ENCODE measurements at places on chromosomes 2 and 18.

DNA sequence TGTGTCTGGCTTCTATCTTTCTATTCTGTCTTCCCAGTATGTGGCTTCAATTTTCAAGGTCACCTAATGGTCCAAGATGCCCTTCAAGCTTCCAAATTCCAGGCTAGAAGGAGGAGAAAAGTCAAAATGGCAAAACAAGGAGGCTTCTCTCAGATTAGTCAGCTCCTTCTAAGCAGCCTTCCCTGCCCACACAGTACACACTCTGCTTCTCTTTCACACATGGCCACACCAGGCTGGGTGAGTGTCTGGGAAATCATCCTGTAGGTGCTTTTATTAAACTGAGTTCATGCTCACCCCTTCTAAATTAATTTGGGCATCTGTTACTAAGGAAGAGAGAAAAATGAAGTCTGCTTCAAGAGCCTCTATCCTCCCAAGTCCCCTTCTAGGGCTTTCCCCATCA lies 277.2 kb upstream of the MGAT5 start:
- no peak for DNase-seq

- no peak for DNase-seq
Measured at GRCh38 chr18:3867864-3868311, 417.9 kb downstream of the TGIF1 start.

DNA sequence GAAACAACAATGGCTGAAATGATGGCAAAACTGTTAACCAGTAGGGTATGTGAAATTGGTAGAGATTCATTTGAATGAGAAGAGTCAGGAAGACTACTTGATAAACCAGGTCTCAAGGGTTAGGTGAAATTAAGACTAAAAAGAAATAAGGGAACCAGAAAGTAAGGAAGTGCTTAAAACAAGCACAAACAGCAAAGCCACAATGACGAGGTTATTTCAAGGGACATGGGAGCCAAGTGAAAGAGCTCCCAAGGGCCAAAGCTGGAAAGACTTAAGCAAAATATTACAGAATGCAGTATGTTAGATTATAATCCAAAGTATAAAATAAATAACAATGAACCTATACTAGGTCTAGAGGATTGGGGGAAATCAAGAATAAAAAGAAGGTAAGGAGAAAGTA lies 19.3 kb upstream of the CD302 start:
- DNase-seq: no peak

DNA sequence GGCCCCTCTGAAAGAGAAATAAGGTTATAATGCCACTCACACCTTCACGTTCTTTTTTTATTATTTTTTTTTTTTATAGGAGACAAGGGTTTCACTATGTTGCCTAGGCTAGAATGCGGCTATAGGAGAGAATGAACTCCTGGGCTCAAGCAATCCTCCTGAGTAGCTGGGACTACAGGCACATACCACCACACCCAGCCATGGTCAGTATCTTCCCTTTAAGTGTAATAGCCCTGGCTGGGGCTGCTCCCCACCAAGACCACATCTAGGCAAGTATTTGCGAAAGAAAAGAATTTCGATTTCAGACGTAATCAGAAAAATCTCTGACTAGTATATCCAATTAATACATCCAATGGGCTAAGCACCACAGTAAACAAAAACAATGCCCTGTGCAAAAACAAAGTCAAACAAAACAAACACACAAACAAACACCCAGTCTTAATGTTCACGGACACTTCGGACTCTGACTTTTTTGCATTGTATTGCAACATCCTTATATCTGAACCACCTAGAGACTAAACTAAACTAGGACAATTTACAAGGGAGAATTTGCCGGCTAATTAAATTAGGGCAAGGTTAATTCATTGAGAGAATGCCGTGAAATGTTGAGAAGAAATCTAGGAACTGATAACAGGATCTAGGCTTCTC lies 49.6 kb upstream of the TLK1 start:
- no peak for DNase-seq

DNA sequence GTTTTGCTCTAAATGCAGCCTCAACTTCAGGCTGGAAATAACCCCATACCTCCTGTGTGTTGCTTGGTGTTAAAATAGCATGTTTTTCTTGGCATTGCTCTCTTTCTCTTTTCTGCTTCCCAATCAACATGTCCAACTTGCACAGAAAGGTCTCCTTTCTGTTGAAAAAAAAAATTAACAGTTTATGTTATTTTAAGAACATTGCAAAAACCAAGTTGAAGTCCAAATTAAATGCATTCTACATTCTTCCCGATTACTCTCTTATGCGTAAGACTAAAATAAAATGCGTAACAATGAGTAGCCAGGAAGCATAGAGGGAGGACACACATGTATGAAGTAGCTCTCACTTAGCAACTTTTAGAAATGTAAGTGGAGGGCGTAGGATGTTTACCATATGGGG lies 1406.1 kb upstream of the NXPH2 start:
- no peak for DNase-seq

- DNase-seq: no peak
Measured at GRCh38 chr2:122193622-122194021, 438.2 kb downstream of the TSN start.

GRCh38 chr2:215737477-215737876 lies 275.9 kb downstream of the MREG start:
- no peak for DNase-seq

DNA sequence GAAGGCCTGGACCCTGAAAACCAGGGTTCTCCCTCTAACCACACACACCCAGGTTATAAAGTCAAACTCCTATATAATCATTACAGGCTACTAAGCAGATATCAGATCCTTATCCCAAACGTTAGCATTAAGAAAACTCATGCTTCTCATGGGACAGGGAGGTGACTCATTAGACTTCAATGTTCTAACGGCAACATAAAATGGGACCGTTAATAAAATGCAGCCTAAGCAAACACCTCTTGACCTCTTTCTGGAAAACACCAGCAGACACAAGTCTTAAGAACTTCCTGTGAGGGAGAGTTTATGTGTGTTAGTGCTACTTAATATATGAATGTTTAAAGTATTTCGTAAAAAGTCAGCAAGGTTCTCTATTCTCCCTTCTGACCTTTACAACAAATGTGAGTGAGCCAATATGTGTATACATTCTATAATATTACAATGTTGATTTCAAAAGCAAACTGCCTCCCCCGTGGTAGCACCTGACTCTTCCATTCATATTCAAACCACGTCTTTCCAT lies 31.7 kb downstream of the LPIN2 start:
- DNase-seq: no peak

- peak; percentile 85 for DNase-seq
Measured at GRCh38 chr2:121254748-121255147, 30.3 kb downstream of the TFCP2L1 start.

DNA sequence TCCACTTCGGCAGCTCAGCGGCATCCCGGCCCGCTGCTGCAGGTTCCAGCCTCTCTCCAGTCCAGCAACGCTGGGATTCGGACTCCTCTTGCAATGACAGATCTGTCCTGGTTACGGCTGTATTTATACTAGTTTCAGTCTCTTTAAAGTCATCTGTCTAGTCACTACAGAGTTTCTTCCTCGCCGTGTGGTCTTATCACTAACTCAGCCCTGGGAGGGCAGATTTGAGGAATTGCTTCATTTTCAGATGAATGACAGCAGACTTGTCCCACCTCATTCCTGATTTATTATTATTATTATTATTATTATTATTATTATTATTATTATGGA lies 2.2 kb downstream of the KLHL29 start:
- no peak for DNase-seq

- DNase-seq: no peak
Measured at GRCh38 chr18:29439398-29439797, 1262.5 kb upstream of the CDH2 start.

- DNase-seq: no peak
Measured at GRCh38 chr2:113157897-113158753, 15.6 kb upstream of the PSD4 start.

DNA sequence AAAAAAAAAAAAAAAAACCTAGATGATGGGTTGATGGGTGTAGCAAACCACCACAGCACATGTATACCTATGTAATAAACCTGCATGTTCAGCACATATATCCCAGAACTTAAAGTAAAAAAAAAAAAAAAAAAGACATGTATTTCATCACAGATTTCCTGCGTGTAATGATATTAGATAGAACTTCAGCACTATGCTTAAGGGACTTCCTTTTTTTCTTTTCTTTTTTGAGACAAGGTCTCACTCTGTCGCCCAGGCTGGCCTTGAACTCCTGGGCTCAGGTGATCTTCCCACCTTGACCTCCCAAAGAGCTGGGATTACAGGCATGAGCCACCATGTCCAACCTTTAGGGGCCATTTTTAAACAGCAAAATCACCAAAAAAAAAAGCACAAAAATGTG lies 42.0 kb downstream of the NEURL3 start:
- no peak for DNase-seq

DNA sequence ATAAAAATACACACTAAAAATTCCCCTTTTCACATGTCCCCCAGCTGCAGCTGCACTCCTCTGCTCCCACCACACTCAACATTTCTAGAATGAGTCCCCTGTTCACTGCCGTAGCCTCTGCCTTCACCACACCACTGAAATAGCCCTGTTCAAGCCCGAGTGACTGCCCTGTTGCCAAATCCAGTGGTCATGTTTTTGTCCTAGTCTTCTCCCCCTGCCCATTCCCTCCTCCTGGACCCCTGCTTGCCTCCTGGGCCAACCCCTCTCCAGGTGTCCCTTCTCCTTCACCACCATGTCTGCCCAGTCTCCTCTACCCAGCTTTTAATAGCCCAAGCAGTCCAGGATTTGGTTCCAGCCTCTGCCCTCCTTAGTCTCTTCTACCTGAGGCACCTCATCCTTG lies 97.1 kb upstream of the LGALSL start:
- DNase-seq: no peak

- peak; percentile 93 for DNase-seq
Measured at GRCh38 chr2:17540093-17540812, at the start of gene VSNL1. TSS of gene VSNL1 (plus strand) at chr2:17540696. CDS start at chr2:17592075, 51,379 bp downstream.

- DNase-seq: no peak
Measured at GRCh38 chr2:15303874-15304273, 257.3 kb downstream of the NBAS start.

GRCh38 chr18:58756596-58757240 lies 85.5 kb downstream of the MALT1 start:
- DNase-seq: no peak

GRCh38 chr2:28588292-28588670 lies 92.4 kb downstream of the PLB1 start:
- no peak for DNase-seq

GRCh38 chr2:188725746-188726360 lies 248.3 kb upstream of the COL3A1 start:
- DNase-seq: no peak

DNA sequence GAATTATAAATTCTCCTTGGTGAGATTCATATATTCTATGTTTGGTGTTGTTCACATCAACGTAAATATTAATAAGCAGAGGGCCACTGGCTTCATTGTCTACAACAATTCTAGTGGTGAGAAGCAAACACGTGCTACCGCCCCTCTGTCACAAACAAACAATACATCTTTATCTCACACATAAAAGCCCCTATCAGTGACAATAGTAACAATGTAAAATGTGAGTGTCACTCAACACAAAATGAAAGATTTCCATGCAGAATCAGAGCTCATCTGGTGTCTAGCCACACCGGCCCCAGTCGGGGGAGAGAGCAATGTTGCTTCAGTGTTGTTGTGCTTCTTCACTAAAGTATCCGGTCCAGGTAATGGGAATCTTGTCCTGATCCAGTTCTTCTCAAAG lies 932.6 kb downstream of the SOCS6 start:
- no peak for DNase-seq

DNA sequence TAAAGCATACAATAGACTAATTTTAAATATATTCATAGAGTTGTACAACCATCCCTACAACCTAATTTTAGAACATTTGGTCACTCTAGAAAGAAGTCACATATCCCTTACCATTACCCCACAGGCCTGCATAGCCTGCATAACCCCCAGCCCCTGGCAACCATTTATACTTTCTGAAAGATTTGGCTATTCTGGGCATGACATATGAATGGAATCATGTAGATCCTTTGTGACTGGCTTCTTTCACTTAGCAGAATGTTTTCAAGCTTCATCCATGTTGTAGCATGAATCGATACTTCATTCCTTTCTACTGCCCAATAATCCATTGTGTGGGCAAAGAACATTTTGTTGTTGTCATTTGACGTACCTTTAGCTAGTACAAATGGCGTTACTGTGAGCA lies 151.5 kb downstream of the WDSUB1 start:
- no peak for DNase-seq

DNA sequence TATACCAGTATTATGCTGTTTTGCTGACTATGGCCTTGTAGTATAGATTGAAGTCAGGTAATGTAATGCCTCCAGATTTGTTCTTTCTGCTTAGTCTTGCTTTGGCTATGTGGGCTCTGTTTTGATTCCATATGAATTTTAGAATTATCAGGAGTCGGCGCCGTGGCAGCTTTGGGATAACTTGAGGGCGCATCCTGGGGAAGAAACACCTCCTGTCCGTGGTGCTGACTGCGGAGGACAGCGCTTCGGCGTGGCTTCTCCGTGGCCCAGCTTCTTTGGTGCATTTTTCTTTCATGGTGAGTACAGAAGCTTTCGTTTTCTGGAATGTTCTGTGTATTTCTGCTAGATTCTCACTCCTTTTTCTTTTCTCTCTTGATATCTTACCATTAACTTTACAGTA lies 25.2 kb downstream of the CCDC74A start:
- no peak for DNase-seq

DNA sequence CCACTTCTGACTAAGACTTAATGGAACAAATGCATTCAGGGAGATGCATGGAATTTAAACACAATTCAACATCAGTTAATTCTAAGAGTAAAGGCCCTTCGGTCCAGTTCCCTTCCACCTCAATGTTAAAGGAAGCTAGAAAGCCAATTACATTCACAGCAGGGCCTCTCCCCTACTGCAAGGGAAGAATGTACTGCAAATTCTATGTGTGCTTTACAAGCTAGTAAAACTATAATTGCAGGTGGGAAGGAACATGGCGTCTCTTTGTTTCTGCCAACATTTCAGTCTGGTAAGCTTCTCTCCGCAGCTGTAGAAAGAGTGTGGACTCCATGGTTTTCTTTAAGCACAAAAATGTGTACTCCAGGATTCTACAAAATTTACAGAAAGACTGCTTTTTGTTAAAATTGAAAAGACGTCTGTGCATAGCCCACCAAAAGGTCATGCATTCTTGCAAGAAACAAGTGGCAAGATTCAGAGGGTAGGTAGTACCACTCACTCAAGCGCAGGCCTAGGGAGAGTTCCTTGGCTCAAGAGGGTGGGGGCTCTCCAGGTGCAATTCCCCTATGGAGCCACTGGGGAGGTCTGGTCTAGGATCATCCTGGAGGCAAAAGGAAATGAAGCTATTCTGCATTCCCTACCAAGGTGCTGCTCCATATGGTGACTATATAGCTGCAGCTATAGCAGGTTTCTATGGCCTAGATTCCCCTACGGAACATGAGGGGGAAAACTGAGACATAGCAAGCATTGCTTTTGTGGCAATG lies 127.0 kb upstream of the FZD5 start:
- DNase-seq: no peak

GRCh38 chr2:32947076-32947483 lies 327 bp downstream of the LTBP1 start:
- no peak for DNase-seq

DNA sequence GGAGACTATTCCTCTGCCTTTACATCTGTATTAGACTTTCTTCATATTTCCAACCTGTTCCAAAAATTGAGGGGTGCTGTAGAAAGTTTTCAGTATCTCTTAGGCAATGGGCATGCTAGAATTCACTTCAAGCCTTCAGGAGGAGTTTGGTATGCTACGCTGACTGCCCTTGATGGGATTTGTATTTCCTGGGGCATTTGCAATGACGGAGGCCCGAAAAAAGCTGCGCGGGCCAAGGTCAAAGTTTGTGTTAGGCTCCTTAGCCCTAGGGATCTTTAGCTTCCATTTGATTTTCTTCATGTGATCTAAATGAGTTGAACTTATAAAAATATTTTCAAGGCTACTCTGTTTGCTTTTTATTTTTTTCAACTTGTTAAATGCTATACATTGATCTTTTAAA lies 5.1 kb downstream of the CPS1 start:
- no peak for DNase-seq

GRCh38 chr2:216349366-216349765 lies 22.9 kb downstream of the MARCHF4 start:
- peak; percentile 32 for DNase-seq
